ENCODE measurements at places on chromosomes 2 and 18.

GRCh38 chr2:46669996-46670793 is 190.8 kb downstream of the TMEM247 start:
- DNase-seq, result no peak

DNA sequence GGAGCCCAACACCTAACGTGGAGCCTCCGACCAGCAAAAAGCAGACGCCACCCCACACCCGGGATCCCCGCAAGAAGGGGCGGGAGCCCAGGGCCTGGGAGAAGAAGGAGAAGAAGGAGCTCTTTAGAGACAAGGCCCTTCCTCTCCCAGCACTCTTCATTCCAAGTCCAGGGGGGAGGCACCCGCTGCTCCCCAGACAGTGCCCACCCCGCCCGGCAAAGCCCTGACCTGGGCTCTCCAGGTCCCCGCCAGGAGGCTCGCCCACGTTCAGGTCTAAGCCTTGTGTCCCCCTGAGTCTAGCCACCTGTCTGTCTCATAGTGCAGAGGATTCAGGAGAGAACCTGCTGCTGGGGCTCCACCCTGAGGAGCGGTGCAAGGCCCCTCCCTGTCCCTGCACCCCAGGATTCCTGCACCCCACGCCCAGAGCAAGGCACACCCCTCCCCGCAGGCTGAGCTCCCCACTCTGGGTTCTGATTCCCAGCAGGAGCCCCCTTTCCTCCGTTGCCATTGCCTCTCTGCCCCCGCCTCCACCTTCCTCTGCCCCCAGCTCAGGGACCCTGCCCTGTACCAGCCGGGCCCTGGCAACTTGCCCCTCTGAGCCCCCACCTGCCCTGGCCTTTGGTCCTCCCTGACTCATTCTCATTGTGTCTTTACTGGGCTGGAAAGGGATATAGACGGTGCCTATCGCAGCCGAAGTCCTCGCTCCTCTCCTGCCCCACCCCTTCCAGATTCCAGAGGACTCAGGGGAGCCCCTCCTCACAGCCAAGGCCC is 33.5 kb upstream of the GPC1 start:
- no peak for DNase-seq

GRCh38 chr2:64359892-64360657 is 93.9 kb upstream of the LGALSL start:
- DNase-seq, result no peak

GRCh38 chr2:101942851-101943250 is 48.9 kb upstream of the IL1R2 start:
- no peak for DNase-seq

DNA sequence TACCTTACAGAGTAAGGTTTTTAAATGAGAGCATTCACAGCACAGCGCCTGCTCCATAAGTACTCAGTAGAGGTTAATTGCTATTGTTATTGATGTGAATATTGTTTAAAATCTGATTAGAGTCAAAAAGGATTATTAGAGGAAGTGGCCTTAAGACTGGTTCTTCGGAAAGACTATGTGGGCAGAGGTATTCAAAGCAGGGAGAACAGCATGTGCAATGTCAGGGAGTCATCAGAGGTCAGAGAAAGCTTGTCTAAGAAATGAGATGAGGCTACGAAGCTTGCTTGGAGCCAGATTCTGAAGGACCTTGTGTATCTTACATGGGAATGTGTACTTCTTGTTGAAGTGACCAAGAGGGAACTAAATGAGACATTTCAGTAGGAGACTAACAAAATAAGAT is 49.8 kb downstream of the PMS1 start:
- no peak for DNase-seq

GRCh38 chr2:44033947-44034346 is 38.2 kb upstream of the LRPPRC start:
- DNase-seq, result no peak

DNA sequence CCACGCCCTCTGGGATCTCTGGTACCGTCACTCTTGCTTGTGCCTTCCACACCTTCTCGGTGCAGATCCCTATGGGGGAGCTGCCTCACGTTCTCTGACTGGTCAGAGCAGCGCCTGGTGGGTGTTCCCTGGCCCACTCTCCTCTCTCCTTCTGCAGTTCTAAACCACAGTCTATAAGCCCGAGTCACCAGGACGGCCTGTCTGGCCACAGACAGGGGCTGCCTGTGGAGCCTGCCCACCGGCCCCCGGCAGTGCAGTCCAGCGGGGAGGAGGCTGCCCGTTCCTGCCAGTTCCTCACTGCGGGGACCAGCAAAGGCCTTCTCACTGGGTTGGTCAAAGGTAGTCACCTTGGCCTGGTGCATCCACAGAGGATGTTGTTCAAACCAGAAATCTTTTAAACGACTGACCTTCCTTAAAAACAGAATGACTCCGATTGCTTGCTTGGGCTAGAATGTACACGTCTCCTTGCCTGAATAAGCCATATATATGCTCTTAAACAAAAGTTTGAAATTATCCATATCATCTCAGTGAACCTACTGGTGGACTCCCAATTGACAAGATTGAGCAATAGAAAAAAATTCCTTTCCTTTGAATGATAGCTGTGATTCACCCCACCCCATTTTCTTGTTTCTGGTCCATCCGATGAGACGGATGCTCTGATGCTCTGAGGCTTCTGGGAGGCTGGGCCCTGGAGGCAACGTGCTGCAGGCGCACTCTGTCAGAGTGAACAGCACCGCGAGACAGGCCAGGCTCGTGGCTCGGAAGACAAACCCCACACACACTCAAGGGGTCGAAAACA is 61.2 kb downstream of the RALBP1 start:
- no peak for DNase-seq

DNA sequence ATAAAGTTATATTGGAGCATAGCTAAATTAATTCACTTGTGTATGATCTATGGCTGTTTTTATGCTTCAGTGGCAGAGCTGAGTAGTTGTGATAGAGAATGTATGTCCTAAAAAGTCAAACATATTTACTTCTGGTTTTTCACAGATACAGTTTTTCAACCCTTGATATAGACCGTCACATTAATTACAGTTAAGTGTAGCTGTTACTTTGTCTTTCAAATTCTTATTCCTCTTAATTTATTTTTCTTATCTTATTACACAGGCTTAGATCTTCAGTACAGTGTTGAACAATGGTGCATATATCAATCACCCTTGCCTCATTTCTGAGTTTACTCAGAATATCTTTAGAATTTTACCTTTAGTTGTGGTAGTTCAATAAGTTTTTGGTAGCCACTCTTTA is 12.2 kb upstream of the CYRIA start:
- no peak for DNase-seq

- no peak for DNase-seq
Observed at GRCh38 chr2:223027442-223027841, 24.5 kb upstream of the KCNE4 start.

Measured in esophagus squamous epithelium (tissue), 5 donors.